ENCODE measurements at places on chromosomes 1 and 21.

- no peak for DNase-seq
Observed at GRCh38 chr1:228101994-228102790, 933 bp downstream of the C1orf35 start.

DNA sequence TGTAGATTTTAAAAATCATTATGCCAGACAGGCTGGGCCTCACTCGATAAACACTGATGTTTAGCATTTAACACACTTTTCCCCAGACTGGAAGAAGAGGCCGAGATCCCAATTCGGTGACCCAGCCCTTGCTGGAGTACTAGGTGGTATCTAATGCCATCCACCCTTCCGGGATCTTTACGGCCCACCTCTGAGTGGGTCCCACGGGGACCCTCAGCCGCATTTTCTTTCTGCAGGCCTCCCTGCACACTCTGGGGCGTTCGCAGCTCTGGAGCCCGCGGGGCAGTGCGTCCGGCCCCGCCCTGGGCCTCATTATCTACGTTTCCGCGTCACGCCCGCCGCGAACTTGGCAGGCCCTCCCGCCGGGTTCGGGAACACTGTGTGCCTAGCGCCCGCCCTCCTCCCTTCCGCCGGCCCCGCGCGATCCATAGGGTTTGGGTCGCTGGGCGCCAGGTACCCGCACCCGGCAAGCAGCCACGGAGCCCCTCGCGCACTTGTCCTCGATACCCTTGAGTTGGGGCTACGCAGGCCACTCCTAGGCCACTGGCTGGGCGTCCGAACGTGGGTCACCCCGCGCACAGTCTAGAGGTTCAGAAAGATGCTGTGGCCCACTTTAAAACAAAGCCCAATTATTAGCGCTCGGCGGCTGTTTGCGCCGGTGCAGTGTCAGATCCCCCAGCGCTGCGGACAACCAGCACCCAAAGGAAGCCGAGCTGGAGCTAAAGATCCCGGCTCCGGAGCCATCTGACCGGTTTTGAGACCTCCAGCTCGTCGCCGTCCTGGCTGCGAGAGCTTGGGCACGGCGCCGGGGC, 950 bp upstream of the EVA1C start:
- DNase-seq = no peak

DNA sequence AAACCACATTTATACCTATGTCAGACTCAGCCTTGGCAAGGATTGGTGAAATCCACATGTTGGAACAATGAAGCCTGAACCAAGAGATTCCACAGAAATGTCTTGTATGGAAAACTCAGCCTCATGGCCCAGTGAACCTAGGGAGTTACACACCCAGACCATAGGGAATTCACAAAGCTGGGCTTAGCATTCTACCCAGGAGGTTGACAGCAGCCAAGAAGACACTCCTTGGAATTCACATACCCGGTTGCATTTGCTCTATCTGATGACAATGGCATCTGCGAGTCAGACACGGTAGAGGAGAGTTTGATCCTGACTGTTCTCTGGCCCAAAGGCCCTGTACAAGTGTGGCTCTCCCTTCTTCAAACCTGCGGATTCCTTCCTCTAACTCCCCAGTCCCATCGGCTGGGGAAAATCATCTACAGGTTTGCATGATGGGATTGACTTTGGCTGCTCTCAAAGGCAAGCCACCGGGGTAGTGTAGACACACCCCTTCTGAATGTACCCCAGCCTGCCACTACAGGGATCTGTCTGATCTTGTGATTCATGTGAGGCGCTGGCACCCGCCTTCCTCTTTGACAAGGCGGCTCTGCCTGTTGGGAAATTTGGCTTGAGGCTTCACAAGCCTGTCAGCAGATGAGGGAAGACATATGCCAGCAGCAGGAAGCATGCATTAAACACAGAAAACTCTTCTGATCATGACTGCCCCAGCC, 297.3 kb upstream of the KAZN start:
- DNase-seq = no peak

GRCh38 chr1:29002792-29003191, 88.4 kb downstream of the EPB41 start:
- no peak for DNase-seq

- no peak for DNase-seq
Observed at GRCh38 chr1:203284411-203285123, 20.8 kb upstream of the BTG2 start.

All from mesothelial cell of epicardium (in vitro differentiated cells).